ENCODE measurements at places on chromosomes 4 and X.

DNA sequence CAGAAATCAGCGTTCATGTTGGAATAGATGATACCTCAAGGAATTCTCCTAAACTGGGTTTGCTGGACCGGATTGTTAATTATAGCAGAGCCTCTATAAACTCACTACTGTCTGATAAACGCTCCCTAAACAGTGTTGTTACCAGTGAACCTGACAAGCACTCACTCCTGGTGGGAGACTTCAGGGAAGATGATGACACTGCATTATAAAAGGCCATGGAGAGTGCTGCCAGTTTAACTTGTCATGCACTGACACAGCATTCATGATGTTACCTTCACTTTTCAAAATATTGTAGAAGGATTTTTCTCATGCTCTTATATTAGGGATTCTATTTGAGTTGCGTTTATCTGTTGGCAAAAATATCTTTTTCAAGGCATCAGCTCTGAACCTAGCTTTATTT lies 57.7 kb upstream of the PGK1 start:
- DNase-seq, result no peak

DNA sequence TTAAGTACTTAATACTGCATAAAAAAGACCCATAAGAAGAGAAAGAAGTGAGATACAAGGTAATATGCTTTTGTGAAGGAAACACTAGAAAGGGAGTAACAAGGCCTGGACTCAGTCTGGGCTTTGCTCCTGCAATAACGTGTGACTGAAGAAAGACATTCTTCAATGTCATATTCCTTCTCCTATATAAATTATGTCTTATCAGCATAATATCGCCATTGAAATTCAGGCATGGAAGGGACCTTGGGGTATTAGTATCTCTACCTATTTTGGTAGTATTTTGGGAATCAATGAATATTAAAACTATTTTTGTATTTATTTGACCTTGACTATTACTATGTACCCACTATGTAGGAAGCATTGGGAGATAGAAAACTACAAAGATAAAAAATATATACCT lies 62.2 kb upstream of the GIMD1 start:
- no peak for DNase-seq

- DNase-seq, result no peak
These were observed 24.3 kb downstream of the PSAPL1 start for GRCh38 chr4:7410446-7410845.

GRCh38 chrX:102491766-102492165 lies 20.2 kb upstream of the TCP11X2 start:
- DNase-seq, result no peak

GRCh38 chr4:8041172-8041571 lies 101.5 kb upstream of the AFAP1 start:
- no peak for DNase-seq

- no peak for DNase-seq
These were observed 31.6 kb upstream of the HUWE1 start for GRCh38 chrX:53718073-53718472.

- no peak for DNase-seq
These were observed 600 bp downstream of the POU3F4 start for GRCh38 chrX:83508526-83509253.

- DNase-seq, result no peak
These were observed 983.2 kb upstream of the IGFBP7 start for GRCh38 chr4:58093352-58093751.

- DNase-seq, result no peak
These were observed 71.1 kb upstream of the SCOC start for GRCh38 chr4:140302151-140302859.

GRCh38 chr4:113141901-113142346 lies 92.5 kb downstream of the ANK2 start:
- DNase-seq, result no peak

DNA sequence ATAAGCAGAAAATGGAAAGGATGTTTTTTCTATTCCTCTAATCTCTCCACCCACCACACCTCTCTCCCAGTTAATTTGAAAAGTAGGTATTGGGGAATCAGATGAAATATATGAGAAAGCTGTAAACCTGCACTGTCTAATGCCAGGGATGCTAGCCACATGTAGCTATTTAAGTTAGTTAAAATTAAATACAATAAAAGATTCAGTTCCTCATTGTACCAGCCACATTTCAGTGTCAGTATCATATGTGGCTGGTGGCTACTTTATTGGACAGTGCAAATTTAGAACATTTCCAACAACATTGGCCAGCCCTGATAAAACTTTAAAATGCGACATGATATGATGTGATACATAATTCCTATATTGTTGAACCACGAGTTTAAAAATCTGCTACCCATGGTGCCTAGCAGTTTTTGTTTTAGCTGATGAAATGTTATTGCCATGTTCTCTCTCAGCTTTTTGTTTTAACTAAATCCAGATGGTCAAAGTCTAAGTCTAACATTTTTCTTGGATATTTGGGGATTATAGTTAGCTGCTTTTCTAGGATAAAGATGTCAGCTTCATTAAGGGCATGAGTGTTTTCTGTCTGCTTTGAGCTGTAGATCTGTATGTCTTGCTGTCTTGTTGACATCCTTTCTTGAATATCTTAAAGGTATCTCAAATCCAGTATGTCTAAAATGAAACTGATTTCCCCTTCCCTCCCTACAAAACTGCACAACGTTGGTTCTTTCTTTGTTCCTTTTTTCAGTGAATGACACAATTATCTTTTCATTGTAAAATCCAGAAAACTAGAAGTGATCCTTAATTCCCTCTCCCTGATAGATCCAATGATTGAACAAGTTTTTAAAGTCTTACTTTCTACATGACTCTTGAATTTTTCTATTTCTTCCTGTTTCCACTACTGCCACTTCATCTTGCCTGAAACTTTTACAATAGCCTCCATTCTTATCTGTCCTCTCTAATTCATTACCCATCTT lies 6.2 kb downstream of the ARFIP1 start:
- DNase-seq, result no peak

- DNase-seq, result no peak
These were observed 285.6 kb downstream of the GPAT3 start for GRCh38 chr4:83821493-83821892.

- no peak for DNase-seq
These were observed 36.9 kb downstream of the NLGN3 start for GRCh38 chrX:71181558-71181909.

GRCh38 chr4:110632506-110633357 lies 9.9 kb upstream of the PITX2 start:
- DNase-seq, result no peak

DNA sequence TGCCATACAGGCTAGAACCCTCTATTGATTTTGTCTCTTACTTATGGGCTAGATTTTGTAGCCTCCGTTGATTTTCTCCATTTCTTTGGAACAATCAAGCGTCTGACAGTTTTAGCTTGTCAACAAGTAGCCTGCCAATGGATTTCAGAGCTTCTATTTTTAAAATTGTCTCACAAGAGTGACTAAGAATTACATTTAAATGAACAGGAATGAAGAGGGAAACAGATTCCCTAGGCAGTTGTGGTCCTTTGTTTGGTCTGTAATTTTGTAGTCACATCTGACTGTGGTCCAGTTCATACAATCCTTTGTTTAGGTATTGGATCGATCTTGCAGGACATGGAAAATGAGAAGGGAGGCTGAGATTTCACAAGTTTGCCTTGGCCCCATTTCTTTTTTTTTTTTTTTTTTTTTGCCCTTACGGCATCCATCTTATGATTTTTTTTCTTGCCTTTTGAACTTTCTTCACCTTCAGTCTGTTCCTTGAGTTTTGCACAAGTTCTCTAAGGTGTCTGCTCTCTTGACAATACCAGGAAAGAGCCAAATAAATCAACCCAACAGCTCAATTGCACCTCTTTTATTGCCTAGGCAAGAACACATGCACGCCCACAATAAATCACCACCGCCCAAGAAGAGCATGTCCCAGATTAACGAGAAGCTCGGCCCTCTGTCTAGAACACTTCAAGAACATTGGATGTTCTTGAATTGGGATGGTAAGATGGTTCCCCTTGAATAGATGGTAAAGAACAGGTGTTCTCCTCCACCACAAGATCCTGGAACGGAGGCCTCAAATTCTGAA lies 86.5 kb upstream of the EGFL6 start:
- no peak for DNase-seq

DNA sequence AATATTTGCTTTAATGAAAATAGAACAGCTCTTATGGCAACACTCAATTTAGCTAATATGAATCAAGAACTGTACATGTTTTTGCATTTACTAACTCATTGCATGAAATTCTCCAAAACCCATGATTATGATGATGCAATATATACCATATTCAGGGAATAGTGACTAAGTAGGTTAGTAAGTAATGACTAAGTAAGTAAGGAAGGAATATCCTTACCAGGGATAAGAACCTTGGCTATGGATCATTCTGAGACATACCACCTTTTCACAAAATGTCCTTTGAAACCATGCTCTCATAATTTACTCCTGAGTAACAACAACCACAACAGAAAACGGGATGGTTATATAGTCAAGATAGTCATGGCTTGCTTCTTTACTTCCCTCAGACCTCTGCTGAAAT lies 1513.0 kb downstream of the STIM2 start:
- DNase-seq, result no peak

- DNase-seq, result no peak
These were observed 202.9 kb downstream of the TEX13A start for GRCh38 chrX:105017641-105018040.

DNA sequence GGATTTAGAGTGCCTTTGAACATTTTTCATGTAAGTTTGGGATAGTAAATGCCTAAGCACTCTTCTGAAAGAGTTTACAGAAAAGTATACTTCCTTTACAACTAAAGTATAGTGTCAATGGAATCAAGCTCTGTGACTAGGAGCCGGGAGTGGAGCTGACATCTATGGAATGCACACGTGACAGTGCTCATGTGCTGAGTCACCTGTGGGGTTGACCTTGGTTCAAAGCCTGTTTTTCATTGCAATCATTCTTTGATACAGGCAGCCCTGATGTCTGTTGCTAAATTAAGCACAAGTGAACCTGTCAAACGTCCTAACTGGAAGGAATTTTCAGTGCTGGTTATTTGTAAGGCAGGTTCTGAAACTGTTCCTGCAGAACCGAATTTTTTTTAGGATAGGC lies 82.5 kb downstream of the GPAT3 start:
- no peak for DNase-seq

DNA sequence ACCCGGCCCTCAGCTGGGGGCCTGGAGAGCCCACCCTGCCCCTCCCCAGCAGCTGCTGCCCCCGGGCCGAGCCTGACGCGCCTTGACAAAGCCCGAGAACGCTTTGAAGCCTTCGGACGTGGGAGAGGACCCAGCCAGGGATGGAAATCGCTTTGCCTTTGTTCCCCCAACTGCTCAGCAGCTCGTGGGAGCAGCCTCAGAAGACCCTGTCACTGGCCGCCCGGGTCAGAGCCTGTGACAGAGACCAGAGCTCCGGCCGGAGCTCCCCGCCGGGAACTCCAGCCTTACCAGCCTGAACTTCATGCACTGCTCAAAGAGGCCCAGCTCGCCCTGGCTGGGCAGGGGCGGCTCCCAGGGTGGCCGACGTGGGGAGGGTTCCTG lies 2.6 kb upstream of the SLC6A8 start:
- no peak for DNase-seq

GRCh38 chr4:162392946-162393345 lies 229.1 kb upstream of the FSTL5 start:
- no peak for DNase-seq

DNA sequence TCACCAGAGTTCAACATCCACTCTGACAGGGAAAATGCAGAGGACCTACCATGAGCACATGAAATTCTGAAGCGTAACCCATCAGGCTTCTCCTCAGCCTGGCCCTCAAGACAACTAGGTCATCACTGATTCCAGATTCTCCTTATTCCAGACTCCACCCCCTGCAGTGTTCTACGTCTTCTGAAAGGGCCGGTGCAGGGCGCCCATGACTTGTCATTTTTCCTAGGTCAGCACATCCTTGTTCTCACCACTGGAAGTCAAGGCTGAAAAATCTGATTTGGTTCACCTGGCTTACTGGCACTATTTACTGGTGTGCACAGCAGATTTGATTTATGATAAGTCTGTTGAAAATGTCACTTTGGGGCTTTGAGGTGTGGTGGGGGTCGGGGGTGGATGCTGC lies 140.9 kb upstream of the KLF3 start:
- no peak for DNase-seq

GRCh38 chr4:3670521-3671519 lies 95.4 kb upstream of the ADRA2C start:
- DNase-seq, result no peak

- DNase-seq, result no peak
These were observed 34.0 kb downstream of the ETDB start for GRCh38 chrX:135086197-135086854.

DNA sequence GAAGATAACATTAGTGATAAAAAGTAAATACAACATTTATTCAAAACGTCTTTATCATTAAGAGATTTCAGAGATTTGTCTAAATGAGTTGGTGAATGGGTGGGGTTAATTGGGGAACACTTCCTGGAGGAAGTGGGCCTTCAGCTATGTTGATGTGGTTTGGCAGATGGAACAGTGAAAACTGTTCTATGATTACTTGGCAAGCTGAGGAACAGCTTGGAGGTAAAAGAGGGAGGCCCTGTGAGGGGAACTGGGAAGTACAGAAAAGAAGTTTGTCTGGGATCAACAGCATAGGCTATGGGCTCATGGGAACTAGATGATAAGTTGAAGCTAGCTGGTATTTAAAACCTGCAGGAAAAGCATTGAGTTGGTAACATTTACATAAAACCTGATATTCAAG lies 26.0 kb downstream of the OCRL start:
- DNase-seq, result no peak

GRCh38 chrX:150225266-150225665 lies 137.9 kb upstream of the MAMLD1 start:
- no peak for DNase-seq

DNA sequence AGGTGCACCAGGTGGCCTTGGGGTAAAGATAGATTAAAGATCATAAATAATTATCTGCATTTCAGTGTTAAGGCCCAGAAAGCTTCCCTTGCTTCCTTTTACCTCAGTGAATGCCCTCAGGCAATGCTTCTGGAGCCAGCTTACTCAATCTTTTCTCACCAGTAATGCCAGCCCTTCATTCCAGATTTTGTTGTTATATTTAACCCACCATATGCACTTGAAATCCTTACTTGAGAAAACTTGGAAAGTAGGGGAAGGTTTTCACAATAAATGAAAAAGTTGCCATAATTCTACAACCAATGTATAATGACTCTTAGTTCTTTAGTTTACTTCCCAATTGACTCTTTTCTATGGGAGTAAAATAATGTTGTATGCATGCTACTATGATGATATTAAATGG lies 17.1 kb upstream of the PBDC1 start:
- DNase-seq, result no peak

DNA sequence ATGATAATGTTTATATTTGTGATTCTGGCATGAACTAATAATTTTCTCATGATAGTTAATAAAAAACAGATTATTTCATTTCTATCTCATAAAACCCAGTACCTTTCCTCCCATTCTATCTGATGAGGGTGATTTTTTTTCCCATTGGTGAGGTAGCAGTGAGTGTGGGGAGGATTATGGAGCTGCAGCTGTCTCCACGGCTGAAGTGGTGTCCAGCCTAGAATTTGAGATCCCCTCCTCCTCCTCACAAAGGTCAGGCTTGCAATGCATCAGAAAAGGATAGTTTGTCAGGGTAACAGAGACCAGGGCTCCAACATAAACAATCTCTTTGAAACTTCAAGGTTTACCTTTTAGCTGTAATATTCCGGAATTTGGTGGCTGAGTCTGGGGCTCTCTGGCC lies 60.9 kb downstream of the C4orf51 start:
- DNase-seq, result no peak

All from stimulated activated CD8-positive, alpha-beta memory T cell treated with anti-CD3 and anti-CD28 coated beads, Interleukin-15, amount 100 ng/mL, for 1 hour (primary cell).